Astrocyte (in vitro differentiated cells and primary cell): ENCODE measurements at places on chromosomes 2 and 18. TPM values are rescaled to one million over a fixed set of nuclear protein-coding genes. Genes with fewer than 3 reads are reported as not detected.

GRCh38 chr2:147873859-147874483, 29.1 kb downstream of the ACVR2A start:
- no peak overlapping the region for H3K27ac ChIP-seq
- no peaks in the 10 kb centered on the region for H3K27me3 ChIP-seq
- H3K36me3 ChIP-seq, result no peaks in the 10 kb centered on the region
- no peak for DNase-seq
- H3K4me1 ChIP-seq, result no peaks in the 10 kb centered on the region
- H3K4me3 ChIP-seq, result no peak overlapping the region

- no peaks in the 10 kb centered on the region for H3K27me3 ChIP-seq
- H3K27ac ChIP-seq, result peak overlapping the region; percentile 92
- H3K4me3 ChIP-seq, result peak overlapping the region; percentile 30
- H3K4me1 ChIP-seq, result peaks cover 19% of the 10 kb centered on the region
Measured at GRCh38 chr18:22314420-22314819, 103.3 kb downstream of the CTAGE1 start.

DNA sequence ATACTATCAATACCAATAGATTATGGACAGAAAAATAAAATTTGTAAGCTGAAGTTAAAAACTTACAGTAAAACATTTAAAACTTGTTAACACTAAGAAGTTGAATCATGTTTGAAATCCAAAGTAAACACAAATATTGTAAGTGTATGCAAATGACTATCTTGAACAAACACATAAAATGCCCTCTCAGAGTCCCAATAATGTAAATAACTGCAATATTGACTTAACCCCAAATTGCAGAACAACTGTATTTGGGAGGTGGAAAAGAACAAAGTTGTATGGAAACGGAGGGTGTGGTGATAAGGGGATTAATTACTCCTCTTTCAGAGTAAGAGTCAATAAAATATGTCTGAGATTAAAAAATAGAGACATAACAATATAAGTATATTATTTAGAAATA, 140.0 kb upstream of the NOL4 start:
- H3K4me3 ChIP-seq, result no peak overlapping the region
- no peaks in the 10 kb centered on the region for H3K27me3 ChIP-seq

DNA sequence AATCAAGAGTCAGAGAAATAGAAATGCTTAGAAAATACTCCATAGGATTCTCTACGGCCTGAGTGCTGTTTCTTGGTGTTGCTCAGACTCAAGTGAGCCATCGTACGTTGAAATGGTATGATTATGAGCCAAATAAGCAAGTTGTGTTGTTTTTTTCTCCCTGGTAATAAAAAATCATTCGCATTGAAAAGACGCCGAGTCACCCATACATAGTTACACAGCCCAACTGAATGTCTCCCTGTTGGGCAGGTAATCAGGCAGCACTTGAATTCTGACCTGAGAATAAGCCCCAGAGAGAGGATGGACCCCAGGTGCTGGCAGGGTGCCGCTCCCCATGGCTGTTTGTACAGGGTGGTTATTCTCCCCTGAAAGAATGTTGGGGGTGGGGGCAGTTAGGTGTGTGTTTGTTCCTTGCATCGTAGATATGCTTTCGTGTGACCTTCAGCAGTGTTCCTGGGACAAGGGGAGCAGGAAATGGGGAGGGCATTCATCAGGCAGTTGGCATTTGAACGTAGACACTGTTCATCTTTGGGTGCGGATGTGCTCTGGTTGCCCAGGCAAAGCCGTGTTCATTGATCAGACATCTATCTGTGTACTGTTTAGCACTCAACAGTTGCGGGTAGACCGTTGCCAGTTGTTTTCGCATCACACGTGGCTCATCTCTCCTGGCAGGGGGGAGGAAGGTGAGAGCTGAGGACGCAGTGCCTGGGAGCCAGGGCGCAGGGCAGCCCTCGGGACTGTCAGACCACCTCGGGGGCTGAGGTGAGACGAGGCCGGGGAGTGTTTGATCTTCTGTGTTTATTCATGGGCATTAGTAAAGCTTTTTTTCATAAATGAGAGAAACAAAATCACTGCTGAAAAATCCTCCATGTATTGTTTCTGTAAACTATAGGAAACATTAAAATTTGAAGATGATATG, 27.3 kb downstream of the MTCL1 start:
- no peaks in the 10 kb centered on the region for H3K27me3 ChIP-seq
- peaks cover 17% of the 10 kb centered on the region for H3K4me1 ChIP-seq
- H3K36me3 ChIP-seq, result peaks cover 14% of the 10 kb centered on the region
- no peak for DNase-seq
- no peak overlapping the region for H3K4me3 ChIP-seq

Gene APOB
- 0.05 and 0.07 TPM in 2 replicates for total RNA-seq

Gene FAM110C
- 0.60 and 1.4 TPM in 2 replicates for total RNA-seq

GRCh38 chr2:239300871-239301735, 99.7 kb downstream of the HDAC4 start:
- no peaks in the 10 kb centered on the region for H3K36me3 ChIP-seq
- H3K27me3 ChIP-seq, result no peaks in the 10 kb centered on the region
- no peak overlapping the region for H3K4me3 ChIP-seq
- no peaks in the 10 kb centered on the region for H3K4me1 ChIP-seq
- H3K27ac ChIP-seq, result no peak overlapping the region
- no peak for DNase-seq

DNA sequence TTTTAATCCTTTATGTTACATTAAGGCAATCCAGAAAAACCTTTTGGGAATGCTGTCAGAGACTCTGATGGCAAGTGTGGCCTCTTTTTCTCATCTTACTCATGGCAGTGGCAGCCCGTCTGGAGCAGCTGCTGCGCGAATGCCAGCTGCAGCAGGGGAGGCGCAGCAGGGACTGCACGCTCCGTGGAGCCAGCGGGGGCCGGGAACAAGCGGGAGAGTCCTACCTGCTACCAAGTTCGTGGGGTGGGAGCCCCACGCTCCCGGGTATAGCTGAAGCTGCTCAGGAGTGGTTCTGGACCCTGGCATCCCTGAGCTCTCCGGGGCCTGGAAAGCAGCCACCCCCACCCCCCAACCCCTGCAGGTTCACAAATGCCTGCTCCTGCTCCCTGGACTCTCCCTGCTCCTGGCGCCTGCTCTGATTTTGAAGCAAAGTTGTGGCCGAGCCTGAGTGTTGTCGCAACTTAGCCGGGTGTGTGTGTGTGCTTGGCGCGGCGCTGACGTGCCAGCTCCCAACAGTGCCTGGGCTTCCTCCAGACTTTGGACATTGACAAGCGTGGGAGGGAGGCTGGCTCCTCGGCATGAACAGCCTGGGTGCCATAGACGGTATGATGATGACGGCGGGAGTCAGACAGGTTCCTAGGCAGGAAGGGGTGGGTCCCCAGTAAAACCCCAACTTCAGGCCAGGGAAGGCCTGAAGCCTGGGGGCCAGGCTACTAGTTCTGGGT, 21.7 kb downstream of the TMX3 start:
- no peak overlapping the region for H3K27ac ChIP-seq
- no peaks in the 10 kb centered on the region for H3K4me1 ChIP-seq
- H3K36me3 ChIP-seq, result peaks cover 20% of the 10 kb centered on the region
- DNase-seq, result no peak
- no peak overlapping the region for H3K4me3 ChIP-seq

GRCh38 chr18:50662177-50662576, 102.3 kb downstream of the MAPK4 start:
- H3K4me3 ChIP-seq, result no peak overlapping the region
- no peaks in the 10 kb centered on the region for H3K4me1 ChIP-seq
- no peaks in the 10 kb centered on the region for H3K27me3 ChIP-seq
- no peak overlapping the region for H3K27ac ChIP-seq
- DNase-seq, result no peak

- H3K27ac ChIP-seq, result no peak overlapping the region
- H3K4me1 ChIP-seq, result peaks cover 9% of the 10 kb centered on the region
- no peaks in the 10 kb centered on the region for H3K36me3 ChIP-seq
- no peak overlapping the region for H3K4me3 ChIP-seq
- no peak for DNase-seq
Measured at GRCh38 chr2:129803871-129804270, 175.6 kb upstream of the RAB6C start.

Gene C2orf92
- total RNA-seq, result 8.5 and 15.3 TPM in 2 replicates

DNA sequence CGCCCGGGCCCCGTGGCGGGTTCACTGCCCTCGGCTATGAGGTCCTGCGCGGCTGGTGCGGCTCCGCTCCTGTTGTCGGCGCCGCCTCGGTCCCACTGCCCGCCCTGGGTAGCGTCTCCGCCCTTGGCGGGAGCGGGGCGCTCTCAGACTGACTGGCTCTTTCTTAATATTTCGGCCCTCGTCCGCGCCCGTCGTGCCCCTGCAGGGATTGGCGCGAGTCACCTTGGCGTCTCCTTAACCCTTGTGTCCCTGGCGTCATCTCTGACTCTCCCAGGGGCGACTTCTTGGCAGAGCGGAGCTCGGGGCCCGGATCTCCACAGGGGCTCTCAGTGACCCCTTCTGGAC, 1.3 kb downstream of the PTMA start:
- H3K27ac ChIP-seq, result peak overlapping the region; percentile 90
- no peaks in the 10 kb centered on the region for H3K27me3 ChIP-seq
- DNase-seq, result no peak
- peaks cover 12% of the 10 kb centered on the region for H3K36me3 ChIP-seq

GRCh38 chr18:57051657-57052044, 95.2 kb upstream of the BOD1L2 start:
- DNase-seq, result no peak
- H3K4me1 ChIP-seq, result no peaks in the 10 kb centered on the region
- H3K27me3 ChIP-seq, result no peaks in the 10 kb centered on the region
- no peaks in the 10 kb centered on the region for H3K36me3 ChIP-seq
- no peak overlapping the region for H3K4me3 ChIP-seq
- no peak overlapping the region for H3K27ac ChIP-seq

Gene VWC2L
- not detected in 2 replicates for total RNA-seq

DNA sequence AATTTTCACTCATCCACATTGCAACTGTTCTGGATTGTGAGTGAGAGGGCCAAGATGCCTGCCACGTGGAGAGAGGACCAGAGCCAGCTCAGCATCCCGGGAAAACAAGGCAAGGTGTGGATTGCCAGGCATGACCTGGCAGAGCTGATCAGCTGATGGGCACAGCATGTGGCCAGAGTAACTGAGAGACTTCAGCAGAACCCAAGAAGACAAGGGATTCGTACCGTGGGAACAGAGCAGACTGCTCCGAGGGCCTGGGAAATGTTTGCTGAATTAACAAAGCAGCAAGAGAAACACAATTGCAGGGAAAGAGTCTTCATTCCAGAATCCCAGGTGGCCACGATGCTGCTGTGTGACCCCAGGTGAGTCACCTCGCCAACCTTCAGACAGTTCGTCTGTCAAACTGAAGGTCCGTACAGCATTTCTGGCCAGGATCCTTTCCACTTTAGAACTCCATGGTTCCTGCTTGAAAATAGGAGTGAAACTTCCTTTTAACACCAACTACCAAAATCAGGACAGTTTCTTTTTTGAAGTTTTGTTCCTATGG, 26.3 kb upstream of the POMC start:
- H3K27me3 ChIP-seq, result no peaks in the 10 kb centered on the region
- H3K27ac ChIP-seq, result no peak overlapping the region
- no peaks in the 10 kb centered on the region for H3K36me3 ChIP-seq
- DNase-seq, result no peak

GRCh38 chr18:39448942-39449341, 1883.3 kb upstream of the CELF4 start:
- H3K27me3 ChIP-seq, result no peaks in the 10 kb centered on the region
- no peak overlapping the region for H3K4me3 ChIP-seq
- H3K27ac ChIP-seq, result no peak overlapping the region
- peaks cover 3% of the 10 kb centered on the region for H3K4me1 ChIP-seq
- H3K36me3 ChIP-seq, result no peaks in the 10 kb centered on the region

- no peaks in the 10 kb centered on the region for H3K36me3 ChIP-seq
- no peak for DNase-seq
- peak overlapping the region; percentile 89 for H3K27ac ChIP-seq
- H3K4me1 ChIP-seq, result peaks cover 40% of the 10 kb centered on the region
Measured at GRCh38 chr2:237180187-237180586, 94.5 kb downstream of the COPS8 start.

DNA sequence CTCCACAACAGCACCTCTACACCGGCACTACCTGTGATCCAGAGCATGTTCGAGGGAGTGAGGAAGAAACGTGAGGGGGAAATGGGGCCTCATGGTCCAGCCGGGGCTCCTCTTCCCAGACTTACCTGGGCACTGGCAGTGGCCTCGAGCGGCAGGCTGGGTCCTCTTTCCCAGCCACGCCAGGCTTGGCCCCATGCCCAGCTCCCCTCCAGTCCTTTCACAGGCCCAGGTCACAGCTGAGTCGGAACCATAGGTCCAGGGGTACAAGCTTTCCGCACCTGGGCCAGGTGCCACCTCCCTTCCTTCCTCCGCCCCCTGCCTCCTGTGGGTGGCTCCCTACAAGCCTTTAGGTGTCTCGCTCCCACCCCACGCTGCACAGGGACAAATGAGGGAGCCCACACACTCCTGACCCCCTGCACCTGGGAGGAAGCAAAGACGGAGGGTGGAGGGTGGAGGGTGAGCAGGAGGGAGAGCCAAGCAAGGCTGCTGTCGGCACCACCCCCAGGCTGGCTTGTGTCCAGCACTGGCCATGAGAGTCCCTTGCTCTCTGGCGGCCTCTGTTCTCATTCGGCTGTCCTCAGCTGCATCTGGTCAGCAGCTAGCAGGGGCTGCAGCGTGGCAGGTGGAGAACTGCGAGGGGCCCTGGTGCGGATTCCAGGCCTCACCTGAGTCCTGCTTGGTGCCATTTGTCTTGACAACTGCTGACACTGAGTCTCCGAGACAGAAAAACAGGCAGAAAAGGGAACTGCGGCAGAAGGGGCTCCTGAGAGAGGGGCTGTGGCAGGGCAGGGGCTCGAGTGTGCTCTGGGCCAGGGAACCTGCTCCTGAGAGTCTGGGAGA, 26.8 kb downstream of the ADRA2B start:
- H3K4me3 ChIP-seq, result no peak overlapping the region
- no peaks in the 10 kb centered on the region for H3K4me1 ChIP-seq
- DNase-seq, result no peak
- H3K36me3 ChIP-seq, result no peaks in the 10 kb centered on the region

DNA sequence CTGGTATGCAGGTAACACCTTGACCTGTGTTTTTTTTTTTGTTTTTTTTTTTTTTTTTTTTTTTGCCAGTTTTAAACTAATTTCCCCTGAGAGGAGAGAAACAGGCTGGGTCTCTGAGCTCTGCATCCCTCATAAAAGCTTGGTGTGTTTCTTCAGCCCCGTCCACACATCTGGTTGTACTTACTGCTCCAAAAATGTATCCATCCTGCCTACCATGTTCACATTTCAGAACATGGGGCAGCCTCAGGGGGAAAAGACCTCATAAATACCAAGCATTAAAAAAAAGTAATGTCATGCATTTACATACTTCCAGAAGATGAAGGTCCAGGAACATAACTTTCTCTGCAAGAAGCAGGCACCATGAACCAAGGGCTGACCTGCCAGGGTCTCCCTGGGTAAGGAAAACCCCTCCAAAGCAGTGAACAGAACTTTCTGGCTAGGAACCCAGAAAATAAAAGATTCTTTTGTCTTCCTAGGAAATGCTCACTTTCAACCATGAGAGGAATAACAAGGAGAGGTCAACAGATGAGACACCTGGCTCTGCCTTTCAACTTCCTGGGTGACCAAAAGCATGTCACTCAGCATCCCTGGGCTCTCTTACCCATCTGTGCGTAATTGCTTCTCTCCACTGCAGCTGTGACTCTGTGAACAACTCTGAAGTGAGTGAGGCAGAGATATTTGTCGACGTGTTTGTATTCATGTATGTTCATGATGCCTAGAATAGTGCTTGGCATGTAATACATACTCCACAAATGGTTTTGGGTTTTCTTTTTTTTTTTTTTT, 118.6 kb downstream of the MCFD2 start:
- H3K27ac ChIP-seq, result no peak overlapping the region
- no peak overlapping the region for H3K4me3 ChIP-seq
- DNase-seq, result no peak
- no peaks in the 10 kb centered on the region for H3K27me3 ChIP-seq
- peaks cover 13% of the 10 kb centered on the region for H3K4me1 ChIP-seq
- H3K36me3 ChIP-seq, result no peaks in the 10 kb centered on the region
